Nucleus accumbens (tissue), 56 donors: ENCODE measurements at places on chromosomes 7 and 10.

GRCh38 chr10:86674912-86675311, 6.6 kb downstream of the LDB3 start:
- no peak for DNase-seq

- no peak for DNase-seq
Observed at GRCh38 chr7:85974176-85974575, 669.5 kb upstream of the GRM3 start.

GRCh38 chr7:151081170-151082101, 827 bp upstream of the FASTK start:
- no peak for DNase-seq

DNA sequence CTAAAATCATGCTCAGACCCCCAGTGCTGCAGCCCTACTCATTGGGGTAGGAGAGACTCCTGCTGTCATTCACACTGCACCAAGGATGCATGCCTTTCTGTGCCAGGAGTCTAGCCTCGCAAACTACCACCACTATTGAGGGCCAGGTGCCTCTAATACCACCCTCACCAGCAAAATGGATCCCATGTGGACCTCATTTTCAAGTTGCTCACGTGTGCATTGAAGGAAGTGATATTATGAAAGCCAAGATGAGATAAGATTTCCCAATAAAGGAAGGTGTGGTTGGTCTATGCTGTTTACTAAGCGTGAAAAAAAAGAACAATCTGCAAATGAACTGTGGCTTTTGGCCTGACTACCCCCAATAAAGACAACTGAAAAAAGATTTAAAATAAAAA, 7.2 kb upstream of the LAMTOR4 start:
- no peak for DNase-seq

GRCh38 chr7:55275291-55276200, 89.6 kb upstream of the LANCL2 start:
- DNase-seq: no peak

DNA sequence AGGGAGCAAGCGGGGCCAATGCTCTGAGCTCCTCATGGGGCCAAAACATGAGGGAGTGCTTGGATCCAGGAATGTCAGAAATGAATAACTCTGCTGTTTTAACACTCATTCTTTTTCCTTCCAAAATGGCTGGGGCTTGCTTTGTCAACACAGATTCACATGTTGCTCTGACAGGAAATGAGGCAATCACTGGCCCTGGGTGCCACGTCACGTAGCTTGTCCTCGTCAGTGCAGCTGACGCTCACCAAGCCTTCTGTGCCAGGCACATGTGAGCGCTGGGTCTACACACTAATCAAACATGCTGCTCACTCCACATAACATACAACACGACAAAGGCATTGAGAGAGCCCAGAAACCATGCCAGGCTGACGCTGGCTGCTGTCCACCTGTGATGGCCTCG, 198.9 kb downstream of the WDR37 start:
- DNase-seq: peak; percentile 82

DNA sequence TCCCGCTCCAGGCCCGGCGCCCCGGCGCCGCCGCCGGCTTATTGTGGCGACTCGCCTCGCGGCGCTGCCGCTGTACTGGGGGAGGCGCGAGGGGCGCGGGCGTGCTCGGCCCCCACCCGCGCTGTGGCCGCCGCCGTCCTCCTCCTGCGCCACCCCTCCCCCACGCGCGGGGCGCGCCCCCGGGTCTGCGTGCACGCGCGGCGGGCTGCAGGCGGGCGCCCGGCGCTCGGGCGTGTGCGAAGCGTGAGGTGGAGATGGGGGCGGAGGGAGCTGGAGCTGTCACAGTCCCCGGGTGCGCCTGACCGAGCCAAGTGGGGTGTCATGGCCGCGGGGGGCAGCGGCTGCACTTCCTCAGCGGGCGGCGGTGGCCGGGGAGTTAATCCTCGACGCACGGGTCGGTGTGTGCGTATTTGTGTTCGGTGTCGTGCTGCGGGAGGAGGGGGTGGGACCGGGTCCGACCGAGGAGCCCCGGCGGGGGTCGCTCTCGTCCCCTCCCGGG, 672 bp downstream of the LCOR start:
- peak; percentile 96 for DNase-seq

DNA sequence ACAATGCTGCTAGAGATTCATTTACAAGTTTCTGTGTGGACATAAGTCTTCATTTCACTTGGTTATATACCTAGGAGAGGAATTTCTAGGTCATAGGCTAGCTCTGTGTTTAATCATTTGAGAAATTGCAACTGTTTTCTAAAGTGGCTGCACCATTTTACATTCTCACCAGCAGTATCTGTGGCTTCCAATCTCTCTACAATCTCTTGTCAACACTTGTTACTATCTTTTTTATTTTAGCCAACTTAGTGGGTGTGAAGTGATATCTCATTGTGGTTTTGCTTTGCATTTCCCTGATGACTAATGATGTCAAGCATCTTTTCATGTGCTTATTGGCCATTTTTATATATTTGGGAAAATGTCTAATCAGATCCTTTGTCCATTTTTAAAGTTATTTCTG, 53.0 kb upstream of the DRGX start:
- no peak for DNase-seq

- no peak for DNase-seq
Observed at GRCh38 chr7:134179036-134180011, 52.2 kb downstream of the LRGUK start.

DNA sequence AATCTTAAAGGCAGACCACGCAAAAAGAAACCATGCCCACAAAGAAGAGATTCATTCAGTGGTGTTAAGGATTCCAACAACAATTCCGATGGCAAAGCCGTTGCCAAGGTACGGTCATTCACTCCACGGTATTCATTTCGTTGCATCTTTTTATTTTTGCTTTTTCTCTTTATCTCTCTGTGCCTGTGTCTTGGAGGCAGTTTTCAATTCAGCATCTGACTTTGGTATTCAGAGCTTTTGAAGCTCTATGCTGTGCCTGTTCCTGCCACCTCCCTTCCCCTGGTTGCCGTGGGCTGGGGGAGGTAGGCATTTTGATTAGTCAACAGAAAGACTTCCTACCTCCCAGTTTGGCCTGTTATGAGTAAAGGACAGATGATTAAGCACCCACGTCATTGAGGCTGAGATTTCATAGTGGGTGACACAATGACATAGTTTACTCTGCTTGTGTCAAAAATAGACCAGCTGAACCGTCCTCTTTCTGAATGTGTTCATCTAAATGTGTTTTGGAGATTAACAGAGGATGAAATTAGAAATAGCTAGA, 149.5 kb downstream of the ARID5B start:
- DNase-seq: peak; percentile 37

GRCh38 chr10:103295374-103296015, 18.6 kb downstream of the INA start:
- DNase-seq: no peak

DNA sequence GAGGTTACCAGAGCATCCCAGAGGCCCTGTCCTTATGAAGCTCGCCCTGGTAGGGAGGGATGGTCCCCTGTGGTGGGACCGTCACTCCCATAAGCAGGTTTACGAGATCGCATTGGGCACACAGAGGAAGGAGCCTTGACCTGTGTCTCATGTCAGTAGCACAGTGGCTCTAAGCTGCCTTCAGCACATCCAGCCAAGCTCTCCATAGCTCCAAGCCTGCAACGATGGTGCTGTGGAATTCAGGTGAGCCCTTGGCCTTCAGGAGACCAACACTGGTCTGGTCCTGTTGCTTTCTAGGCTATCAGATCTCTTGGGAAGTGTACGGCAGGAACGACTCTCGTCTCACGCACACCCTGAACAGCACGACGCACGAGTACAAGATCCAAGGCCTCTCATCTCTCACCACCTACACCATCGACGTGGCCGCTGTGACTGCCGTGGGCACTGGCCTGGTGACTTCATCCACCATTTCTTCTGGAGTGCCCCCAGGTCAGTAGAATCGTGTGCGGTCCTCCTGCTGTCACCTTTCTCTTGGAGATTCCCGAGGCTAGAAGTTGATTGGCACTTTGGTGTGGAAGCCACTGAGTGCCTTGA, 605.3 kb upstream of the FOXK1 start:
- no peak for DNase-seq

DNA sequence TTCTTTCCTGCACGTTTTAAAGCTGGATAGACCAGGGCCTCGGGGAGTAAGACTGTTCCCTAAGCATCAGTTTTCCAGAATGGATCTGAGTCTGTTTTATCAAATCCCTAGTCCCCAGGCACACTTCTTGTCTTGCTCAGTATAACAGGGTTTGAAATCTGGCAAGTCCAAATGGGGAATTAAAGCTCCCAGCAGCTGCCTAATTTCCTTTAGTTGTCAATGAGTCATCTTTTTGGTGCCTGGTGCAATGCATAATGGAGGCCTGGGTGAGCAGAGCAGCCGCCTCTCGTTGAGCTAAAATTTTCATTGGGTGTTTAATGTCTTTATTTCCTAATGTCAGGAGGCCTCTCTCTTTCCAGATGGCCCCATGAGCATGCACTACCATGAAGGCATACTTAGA, 87.9 kb downstream of the STRA8 start:
- no peak for DNase-seq

DNA sequence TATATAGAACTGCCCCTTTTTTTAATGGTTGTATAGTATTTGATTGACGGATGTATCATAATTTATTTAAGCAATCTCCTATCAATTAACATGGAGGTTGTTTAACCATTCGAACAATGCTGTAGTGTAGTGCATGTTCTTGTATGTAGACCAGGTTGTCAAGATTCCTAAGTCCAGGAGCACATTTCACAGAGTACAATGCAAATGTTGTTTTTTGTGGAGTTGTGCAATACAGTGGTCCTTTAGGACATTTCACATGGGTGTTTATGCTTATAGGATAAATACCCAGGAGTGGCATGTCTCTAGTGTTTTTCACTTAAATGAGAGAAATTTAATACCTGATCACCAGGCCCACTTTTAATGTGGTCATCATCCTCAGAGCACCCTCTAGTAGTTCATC, 8.1 kb downstream of the ASB4 start:
- no peak for DNase-seq

DNA sequence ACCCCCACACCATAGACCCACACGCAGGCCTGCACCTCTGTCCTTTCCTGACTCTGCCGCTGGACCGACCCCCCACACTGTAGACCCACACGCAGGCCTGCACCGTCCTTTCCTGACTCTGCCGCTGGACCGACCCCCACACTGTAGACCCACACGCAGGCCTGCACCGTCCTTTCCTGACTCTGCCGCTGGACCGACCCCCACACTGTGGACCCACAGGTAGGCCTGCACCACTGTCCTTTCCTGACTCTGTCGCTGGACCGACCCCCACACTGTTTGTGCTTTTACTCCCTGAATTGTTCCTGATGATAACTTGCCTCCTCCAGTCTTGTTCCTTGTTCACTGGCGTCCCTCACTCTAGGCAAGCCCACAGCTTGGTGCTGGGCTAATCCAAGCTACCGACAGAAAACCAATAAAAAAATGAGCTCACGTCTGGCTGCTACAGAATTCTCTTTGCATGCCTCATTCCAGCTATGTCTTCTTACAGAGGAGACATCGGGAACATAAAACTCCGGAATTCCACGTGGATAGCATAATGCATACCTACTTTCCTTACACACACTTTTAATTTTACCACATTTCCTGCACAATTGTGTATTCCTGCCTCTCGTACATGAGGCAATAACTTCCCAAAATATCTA, 494.3 kb downstream of the PTPRN2 start:
- DNase-seq: no peak

GRCh38 chr7:38413784-38414183, 140.3 kb upstream of the TARP start:
- no peak for DNase-seq

DNA sequence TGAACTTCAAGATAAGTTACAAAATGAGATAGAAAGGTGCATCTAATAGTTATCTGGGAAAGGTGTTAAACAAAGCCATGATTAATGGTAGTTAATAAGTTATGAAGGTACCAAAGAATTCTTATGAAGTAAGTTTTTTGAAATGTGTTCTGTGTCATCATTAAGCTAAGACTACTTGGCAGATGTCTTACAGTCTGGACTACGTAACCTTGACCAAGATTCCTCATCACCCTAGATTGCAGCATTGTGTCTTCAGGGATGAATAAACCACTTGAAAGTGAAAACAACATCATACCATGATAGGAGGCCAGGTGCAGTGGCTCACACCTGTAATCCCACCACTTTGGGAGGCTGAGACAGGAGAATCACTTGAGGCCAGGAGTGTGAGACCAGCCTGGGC, 48.2 kb downstream of the GOT1 start:
- no peak for DNase-seq

DNA sequence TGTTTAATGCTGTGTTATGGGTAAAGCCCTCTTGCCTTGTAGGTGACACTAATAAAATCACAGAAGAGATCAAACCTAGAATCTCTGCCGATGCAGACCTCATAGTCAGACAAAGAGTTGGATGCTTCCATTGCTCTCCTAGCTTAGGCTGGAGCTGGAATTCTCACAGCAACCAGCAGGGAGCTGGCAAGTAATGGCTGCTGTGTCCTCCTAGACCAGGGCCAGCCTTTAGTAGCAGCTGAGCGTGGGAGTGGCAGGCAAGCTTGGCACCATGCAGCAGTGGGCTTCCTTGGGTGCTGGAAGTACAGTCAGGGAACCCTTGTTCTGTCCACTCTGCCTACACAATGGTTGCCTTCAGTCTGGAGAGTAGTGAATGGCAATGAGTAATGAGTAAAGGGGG, 598.3 kb upstream of the GALNT17 start:
- no peak for DNase-seq

- no peak for DNase-seq
Observed at GRCh38 chr7:142606081-142606480, 143.2 kb upstream of the PRSS1 start.

- no peak for DNase-seq
Observed at GRCh38 chr10:95663496-95663895, 7.0 kb upstream of the ALDH18A1 start.

DNA sequence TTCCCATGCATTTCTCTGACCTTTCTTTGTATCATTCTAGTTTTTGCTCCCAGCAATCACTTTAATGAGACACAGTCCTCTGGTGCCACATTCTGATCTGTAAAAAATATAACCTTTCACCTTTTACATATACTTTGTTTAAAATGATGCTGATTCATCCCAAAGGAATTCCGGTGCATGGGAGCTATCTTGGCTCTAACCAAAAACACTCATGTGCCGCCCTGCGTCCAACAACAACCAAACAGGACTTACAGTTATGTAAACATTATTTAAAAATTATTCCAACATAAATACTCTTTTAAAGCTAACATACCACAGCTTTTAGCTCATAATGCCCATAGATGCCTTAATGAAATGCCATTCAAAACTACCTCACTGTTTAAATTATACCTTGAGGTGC, 7.7 kb upstream of the OPALIN start:
- DNase-seq: no peak

- DNase-seq: no peak
Observed at GRCh38 chr10:32985775-32986350, 27.8 kb upstream of the ITGB1 start.

GRCh38 chr10:3053155-3053554, 14.2 kb upstream of the PFKP start:
- DNase-seq: no peak
